ENCODE measurements at places on chromosomes 1 and 21.

DNA sequence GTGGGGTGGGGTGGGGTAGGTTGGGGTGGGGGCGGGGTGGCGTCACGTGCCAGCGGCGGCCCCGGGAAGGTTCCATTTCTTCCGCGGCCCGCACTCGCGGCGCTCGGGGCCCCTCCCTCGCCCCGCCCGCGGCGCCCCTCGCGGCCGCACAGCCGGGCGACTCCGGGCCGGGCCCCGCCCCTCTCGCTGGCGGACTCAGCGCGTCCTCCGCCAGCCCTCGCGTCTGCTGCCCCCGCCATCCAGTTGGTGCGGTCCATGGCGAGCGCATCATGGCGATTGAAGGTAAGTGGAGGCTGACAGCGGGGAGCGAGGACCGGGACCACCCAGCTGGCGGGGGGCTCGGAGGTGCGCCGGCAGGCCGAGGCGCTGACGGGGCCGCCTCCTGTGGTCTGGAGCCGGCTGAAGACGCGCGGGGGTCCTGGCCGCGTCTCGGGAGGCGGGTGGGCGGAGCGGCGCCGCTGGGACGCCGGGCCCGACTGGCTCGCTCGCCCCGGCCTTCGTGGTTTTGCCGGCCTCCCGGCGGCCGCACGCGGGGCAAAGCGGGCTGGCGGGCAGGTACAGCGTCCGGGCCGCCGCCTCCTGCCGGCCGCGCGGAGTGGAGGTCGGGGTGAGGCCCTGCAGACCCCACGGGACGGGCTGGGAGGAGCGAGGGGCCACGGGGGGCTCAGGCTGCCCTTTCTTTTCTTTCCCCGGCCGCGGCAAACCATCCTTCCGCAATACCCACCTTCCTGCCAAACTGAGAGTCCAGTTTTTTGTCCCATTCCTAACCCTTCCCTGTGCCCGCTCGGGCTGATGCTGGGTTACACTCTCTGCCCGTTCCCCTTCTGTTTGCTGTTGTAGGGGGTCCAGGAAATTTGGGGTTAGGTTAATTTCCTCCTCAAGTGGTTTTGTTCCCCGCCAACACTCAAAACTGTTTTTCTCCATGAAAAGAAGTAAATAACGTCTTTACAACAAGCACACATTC, at the start of gene SYT14:
SYT14 (plus strand) TSS at position 222 of the 964 bp plus-strand sequence; CDS start at position 270, 48 bp downstream.
- no peak for DNase-seq

- no peak for DNase-seq
Measured at GRCh38 chr1:78787544-78787943, 137.9 kb downstream of the IFI44 start.

DNA sequence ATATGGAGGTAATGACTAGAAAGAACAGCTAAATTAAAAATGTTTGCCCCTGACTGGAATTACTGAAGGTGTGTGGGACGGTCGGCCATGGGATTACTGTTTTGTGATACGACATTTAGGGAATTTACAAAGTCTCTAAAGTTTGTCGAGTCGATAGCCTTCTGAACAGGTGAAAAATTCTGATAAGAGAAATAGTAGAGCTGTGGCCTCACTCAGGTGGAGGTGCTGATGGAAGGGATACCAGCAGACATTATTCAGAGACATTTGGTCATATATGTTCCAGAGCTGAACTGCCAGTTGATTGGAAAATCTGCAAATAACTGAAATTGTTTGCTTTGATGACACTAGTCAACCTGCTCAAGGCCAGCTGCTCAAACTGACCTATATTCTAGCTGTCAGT, 71.1 kb downstream of the ADCY10 start:
- no peak for DNase-seq

- DNase-seq: no peak
Measured at GRCh38 chr1:55214934-55215193, 300 bp downstream of the USP24 start.

DNA sequence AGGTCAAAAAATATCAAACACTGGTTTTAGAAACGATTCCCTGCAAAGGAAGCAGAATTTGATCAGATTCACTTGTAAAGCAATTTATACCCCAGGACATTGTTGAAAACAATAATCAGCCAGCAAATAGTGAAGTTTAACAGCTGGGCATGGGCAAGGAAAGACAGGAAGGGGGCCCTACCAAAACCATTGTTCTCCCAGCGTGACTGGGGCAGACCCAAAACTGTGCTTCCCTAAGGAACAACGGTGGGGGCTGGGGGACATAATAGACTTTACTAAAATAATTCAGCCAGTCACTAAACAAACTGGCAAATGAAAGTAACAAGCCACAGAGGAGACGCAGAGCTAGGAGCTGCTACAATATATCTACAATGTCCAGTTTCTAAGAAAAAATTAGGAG, 100.2 kb downstream of the AHCTF1 start:
- no peak for DNase-seq

DNA sequence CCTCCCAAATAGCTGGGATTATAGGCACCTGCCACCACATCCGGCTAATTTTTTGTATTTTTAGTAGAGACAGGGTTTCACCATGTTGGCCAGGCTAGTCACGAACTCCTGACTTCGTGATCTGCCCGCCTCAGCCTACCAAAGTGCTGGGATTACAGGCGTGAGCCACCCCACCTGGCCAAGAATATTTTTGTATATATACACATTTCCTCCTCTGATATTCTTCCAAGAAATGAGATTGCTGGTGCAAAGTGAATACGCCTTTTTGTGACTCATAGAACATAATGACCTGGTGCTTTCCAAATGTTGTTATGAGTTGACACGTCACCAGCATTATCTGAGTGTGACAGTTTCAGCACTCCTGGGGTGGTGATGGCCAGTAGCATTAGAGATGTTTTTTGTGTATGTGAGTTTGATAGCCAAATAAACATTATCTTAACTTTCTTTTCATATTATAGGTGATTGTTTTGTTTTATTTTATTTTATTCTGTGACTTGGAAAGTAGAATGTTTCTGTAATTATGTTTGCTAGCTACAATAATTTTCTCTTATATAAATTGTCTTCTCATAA, 54.9 kb downstream of the KCNK1 start:
- DNase-seq: peak; percentile 29

DNA sequence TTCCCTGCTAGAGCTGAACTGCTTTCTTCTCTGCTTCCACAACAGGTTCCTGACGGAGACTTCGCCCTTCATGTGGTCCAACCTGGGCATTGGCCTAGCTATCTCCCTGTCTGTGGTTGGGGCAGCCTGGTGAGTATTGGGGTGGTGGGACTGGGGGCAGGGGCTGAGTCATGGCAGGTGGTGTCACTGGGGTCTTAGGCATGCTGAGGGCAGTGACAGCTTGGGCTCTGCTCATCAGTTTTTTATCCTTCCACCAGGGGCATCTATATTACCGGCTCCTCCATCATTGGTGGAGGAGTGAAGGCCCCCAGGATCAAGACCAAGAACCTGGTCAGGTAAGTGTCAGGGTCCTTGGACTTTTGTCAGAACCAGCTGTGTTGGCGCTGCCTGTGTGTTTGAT, 1.3 kb downstream of the ATP6V0B start:
- DNase-seq: no peak

DNA sequence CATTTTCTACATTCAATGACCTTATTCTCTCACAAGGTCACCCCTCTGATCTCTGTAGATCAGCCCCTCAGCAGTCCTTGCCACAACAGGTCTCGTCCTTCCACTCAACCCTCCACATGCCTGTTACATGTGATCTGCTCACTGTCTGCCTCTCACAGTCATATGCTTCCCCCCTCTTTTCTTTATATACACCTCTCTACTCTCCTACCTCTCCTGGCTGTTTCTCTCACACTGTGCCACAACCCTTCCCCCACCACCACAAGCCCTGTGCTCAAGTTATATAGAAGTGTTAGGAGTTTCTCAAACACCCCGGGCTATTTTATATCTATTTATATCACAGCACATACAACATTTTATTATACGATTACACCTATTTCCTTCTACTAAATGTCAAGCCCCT, 12.6 kb downstream of the B3GALNT2 start:
- no peak for DNase-seq

DNA sequence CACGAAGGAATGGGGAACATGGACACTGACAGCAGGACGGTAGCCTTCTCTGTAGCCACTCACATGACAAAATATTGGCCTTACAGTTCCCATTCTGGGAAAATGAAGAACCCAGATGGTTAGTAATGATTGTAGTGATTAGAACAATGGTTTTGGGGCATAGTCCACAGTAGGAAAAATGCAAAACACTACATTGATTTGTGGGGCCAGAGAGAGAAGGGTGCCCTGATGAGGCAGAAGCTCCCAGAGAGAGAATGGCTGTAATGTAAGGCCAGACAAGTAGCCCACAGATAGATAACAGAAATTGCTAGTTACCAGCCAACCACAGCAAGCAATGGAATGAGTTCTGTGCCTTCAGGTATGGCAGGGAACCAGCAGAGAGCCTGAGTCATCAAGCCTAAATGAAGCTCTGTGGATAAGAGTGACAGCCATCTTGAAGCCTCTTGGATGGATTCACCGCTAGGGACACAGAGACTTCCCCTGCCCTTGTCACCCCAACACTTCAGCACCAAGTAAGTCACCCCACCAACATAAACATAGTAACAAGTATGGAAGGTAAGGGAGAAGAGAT, 206.1 kb downstream of the BACH1 start:
- DNase-seq: no peak

- DNase-seq: no peak
Measured at GRCh38 chr1:51969038-51969705, 21.3 kb downstream of the RAB3B start.

DNA sequence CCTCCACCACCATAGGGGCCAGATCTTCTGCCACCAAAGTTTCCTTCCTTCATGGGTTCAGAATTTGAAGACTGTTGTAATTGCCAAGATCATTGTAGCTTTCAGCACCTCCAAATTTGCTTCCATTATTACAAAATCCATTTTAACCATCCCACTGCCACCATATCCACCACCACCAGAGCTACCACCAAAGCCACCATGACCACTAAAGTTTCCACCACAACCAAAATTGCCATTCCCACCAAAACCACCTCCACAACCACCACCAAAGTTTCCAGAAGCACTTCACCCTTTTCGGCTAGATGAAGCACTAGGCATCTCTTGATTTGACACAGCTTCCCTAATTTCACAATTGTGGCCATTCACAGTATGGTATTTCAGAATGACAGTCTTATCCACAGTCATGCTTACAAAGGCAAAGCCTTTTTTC, 45.2 kb downstream of the SLC30A7 start:
- DNase-seq: no peak

DNA sequence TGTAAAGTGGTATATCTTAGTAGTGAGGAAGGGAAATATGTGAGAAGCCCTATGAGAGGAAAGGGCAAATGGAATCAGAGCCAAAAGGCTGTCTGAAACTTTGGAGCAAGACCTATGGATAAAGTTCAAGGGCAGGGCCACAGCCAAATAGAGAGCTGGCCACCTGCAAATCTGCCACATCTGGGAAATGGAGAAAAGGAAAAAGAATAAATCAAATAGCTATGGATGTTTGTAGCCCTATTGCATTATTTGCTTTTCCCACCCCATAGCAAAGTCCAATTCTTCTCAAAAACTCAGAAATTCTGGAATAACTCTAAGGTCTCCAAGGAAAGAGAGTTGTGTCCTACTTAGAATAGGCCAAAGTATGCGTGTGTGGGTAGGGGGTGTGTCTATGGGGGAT, 4.0 kb upstream of the HLX start:
- no peak for DNase-seq

DNA sequence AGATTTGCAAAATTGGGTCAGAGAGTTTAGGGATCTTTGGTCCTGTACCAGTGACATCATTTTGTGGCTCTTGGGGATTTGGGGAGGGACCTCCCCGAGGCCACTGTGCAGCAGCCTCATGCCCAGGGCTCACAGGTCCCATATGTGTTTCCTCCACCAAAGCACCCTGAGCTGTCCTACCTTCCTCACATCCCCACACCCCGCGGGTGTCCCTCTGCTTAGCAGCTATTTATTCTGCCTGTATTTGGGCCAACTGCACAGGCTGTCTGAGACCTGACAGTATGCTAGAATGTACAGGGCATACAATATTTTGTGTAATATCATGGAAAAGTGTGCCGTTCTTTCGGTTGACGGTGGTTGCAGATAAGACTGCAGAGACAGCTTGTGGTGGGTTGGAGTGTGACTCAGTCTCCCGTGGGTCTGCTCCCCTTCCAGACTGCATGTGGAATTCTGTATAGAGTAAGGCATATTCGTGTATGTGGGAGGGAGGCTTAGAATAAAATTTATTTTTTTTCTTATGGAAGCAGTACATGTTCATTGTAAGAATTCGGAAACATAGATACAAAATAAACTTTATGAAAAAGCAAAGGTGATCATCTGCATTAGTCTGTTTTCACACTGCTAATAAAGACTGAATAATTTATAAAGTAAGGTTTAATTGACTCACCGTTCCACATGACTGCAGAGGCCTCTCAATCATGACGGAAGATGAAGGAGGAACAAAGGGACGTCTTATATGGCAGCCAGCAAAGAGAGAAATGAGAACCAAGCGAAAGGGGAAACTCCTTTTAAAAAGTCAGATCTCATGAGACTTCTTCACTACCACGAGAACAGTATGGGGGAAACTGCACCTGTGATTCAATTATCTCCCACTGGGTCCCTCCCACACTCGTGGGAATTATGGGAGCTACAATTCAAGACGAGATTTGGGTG, 84.4 kb downstream of the ADARB1 start:
- DNase-seq: no peak

DNA sequence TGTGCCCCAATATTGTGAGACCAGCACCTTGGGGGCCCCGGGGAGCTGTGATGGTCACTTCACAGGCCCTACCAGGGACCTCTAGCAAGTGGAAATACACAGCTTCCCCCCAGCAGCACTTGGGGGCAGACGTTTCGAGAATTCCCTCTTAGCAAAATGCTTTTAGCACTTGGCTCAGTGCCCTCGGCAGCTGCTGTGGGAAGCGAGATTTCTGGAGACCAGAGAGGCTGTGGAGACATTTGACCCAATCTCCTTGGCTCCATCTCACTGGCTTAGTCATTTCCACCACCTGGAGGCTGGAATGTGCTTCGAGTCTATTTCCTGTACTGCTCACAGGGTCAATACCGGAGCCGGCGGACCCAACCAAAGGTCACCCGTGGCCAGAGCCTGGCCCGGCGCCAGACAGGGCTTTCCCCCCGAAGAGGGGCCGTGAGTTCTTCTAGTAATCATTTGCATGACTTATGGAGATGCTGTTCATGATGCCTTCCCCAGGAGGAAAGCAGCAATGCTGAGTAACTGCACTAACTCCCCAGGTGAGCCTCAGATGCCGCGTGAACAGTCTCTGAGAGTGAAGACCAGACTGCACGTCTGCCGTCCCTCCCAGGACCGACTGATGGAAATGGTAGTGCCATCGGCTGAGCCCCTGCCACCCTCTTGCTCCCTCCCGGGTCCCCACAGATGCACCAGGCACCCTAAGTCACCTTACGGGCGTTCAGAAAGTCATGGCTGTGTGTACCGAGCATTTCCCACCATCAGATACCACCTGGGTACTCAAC, 4.4 kb upstream of the C2CD2 start:
- DNase-seq: no peak

DNA sequence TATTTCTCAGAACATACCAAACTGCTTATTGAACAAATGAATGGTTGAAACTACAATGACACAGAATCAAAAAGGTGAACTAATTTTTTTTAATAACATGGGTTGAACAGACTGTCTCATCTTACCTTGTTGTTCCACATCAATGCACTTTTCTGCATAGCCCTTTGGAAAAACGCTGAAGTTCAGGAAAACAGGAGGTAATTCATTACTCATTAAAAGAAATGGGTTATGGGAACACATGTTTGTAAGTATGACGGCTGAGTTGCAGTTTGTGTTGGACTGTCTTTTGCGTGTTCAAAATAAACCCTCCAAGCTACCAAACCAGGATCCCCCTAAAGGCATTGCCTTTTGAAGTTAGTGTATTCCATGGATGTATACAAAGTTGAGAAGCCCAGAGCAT, 514.9 kb upstream of the PKN2 start:
- no peak for DNase-seq

- no peak for DNase-seq
Measured at GRCh38 chr1:100391675-100392074, 39.4 kb downstream of the CDC14A start.
